ENCODE measurements at places on chromosomes 12 and 14. TPM values are rescaled to one million over a fixed set of nuclear protein-coding genes. Genes with fewer than 3 reads are reported as not detected.

PDE3A gene
- total RNA-seq, result 0.97 TPM

REP15 gene
- total RNA-seq, result 4.0 TPM

FIGNL2 gene
- total RNA-seq, result 42.0 TPM

ADSS1 gene
- 6.1 TPM for total RNA-seq

TAC3 gene
- total RNA-seq, result 18.0 TPM

ERH gene
- total RNA-seq, result 282 TPM

COX8C gene
- total RNA-seq, result not detected

TAS2R20 gene
- total RNA-seq, result 1.7 TPM

NKX2-1 gene
- total RNA-seq, result not detected

Data from endothelial cell (in vitro differentiated cells).